ENCODE measurements at places on chromosomes 3 and 15.

DNA sequence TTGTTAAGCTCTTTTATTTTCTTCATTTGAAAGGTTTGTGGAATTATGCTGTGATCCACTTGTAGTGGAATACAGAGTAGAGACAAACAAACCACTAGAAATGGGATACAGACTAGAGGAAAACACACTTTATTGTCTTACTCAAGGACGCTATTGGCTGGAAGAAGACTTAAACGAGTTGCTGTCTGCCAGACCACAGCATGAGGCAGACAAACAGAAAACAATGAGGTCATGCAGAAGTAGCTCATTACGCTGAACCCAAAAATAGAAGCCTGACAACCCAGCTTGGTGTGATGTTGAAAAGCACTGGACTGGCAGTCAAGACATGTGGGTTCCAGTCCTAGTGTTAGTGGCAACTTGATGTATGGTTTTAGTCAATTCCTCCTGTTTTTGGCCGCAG, 62.4 kb upstream of the P3H2 start:
- DNase-seq = peak; percentile 36

GRCh38 chr3:104436506-104436905, 930.2 kb upstream of the ALCAM start:
- DNase-seq = no peak

- no peak for DNase-seq
These were observed 12.2 kb downstream of the ZIC1 start for GRCh38 chr3:147421184-147421912.

DNA sequence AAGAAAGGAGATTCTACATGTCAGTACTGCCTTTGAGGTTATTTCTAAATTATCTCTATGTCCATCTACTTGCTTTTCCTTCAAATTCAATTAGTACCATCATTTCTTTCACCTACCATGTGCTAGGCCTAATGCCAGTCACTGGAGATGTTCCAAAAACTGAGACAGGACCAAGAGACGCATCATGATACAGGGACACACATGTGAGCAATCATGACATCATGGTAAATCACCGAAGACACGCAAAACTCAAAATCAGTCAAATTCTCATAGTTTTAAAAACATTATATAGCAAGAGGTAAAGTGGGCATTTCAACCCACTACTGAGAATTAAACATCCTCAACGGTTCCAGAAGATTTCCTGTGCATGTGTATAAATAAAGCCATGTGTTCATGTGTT, 95.0 kb downstream of the CD47 start:
- DNase-seq = no peak

GRCh38 chr3:77186319-77186718, 146.4 kb downstream of the ROBO2 start:
- no peak for DNase-seq

- no peak for DNase-seq
These were observed 33.1 kb downstream of the MRAS start for GRCh38 chr3:138381413-138381901.

DNA sequence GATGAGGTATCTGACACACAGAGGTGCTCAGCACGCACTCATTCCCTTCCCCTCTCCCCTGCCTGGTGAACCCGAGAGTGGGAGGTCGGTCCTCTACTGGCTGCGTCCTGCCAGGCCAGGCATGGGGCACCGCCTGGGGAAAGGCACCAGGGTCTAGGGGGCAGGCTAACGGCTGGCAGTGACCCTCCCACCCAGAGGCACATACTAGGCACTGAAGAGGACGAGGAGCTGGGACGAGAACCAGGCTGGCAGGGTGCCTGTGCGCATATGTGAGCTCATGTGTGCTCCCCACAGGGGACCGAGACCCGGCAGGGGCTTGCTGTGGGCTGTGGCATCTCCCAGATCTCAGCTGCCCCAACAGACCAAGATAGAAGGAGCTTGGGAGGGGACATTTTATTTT, 86.7 kb downstream of the IQSEC1 start:
- DNase-seq = no peak

DNA sequence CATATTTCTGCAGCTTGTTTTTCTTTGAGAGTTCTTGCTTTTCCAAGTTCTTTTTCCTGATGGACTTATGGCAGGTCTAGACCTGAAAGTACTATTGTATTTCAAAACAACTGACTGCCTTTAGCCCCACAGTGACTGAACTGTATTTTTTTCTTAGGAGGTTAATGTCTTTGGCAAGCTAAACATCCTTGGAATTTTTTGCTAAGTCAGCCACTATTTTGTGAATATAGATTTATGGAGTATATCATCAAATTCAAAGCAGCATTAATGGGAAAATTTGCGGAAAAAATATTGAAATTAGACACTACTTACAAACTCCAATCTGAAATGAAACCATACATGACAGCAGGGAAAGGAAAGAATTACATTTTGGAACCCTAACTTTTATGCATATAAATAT, 8.6 kb downstream of the PIK3CA start:
- DNase-seq = no peak

DNA sequence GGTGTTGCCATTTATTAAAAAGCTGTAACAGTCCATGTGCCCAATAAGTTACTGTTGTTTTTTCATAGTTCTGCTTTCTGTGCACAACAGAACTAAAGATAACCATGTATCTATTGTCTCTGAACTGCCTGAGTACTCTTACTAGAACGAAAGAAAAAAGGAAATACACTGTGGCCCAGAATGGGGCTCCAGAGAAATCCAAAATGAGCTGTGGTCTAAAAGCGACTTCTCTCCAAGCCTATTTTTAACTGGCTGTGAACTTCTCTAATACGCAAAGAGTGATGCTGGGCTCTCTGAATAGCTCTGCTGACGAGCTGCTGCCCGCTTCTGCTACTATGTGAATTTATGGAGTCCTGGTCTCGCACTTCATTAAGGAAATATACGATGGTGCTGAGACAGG, 56.2 kb upstream of the LPP start:
- DNase-seq = no peak

- DNase-seq = no peak
These were observed 41.6 kb downstream of the ATP2B2 start for GRCh38 chr3:10463533-10464434.

- no peak for DNase-seq
These were observed at the start of gene GRIP2 for GRCh38 chr3:14539742-14540491. Gene GRIP2 (minus strand): TSS chr3:14540342. CDS start chr3:14540308, 34 bp downstream.

- DNase-seq = no peak
These were observed 449.5 kb upstream of the TBL1XR1 start for GRCh38 chr3:177646749-177647148.

DNA sequence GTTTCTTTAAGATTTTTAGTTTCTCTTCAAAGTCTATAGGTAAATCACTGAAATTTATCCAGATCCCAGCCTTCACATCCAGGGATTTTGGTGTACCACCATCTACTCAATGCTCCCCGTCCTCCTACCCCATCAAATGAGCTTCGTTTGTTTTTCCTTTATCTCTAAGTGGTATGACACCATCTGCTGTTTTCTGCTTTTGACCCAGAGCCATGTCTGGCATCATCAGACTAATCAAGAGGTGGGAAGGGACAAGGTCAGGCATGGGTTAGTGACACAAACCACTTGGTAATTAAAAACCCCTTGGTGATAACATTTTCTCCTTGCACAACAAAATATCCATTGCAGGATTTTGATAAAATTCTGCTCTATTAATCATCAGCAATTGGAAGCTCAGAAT, 92.7 kb upstream of the GOLGA8J start:
- no peak for DNase-seq

- DNase-seq = no peak
These were observed 1309.1 kb upstream of the CADM2 start for GRCh38 chr3:83649692-83650091.

GRCh38 chr3:13228584-13228983, 155.4 kb upstream of the IQSEC1 start:
- no peak for DNase-seq

GRCh38 chr3:110311541-110311940, 760.1 kb upstream of the NECTIN3 start:
- no peak for DNase-seq

GRCh38 chr15:55562601-55563000, 25.5 kb downstream of the PYGO1 start:
- no peak for DNase-seq
